Progenitor cell of endocrine pancreas (in vitro differentiated cells): ENCODE measurements at places on chromosomes 2 and 18. TPM values are rescaled to one million over a fixed set of nuclear protein-coding genes. Genes with fewer than 3 reads are reported as not detected.

DNA sequence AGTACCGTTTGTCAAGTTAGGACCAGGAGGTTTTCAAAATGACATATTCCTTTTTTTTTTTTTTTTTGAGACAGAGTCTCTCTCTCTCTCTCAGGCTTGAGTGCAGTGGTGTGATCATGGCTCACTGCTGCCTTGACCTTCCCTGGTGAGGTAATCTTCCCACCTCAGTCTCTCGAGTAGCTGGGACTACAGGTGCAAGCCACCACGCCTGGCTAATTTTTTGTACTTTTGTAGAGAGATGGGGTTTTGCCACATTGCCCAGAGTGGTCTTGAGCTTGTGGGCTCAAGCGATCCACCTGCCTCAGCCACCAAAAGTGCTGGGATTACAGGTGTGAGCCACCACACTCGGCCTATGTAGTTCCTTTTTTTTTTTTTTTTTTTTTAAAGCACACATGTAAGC lies 127.9 kb upstream of the SEC11C start:
- no peak for DNase-seq

Gene DDX1
- total RNA-seq: 114 and 115 TPM in 2 replicates

- peak; percentile 31 for DNase-seq
Measured at GRCh38 chr2:159807183-159808031, 9.4 kb upstream of the CD302 start.

GRCh38 chr2:119544939-119545475 lies 758 bp downstream of the CFAP221 start:
- no peak for DNase-seq

Gene CRYGC
- total RNA-seq: not detected in 2 replicates

DNA sequence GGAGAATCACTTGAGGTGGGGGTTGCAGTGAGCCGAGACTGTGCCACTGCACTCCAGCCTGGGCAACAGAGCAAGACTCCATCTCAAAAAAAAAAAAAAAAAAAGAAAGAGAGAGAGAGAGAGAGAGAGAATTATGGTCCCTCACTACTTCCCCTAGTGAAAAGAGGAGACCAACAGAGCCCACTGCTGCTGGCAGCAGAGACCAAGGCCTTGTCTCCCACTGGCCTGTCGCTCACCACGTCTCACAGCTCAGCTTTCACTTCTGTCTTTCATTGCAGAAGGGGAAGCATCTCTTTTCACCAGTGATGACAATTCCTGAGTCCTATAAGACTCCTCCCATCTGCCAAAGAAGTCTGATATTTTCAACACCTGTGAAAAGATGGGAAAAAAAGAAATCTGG lies 81.3 kb downstream of the CLHC1 start:
- no peak for DNase-seq
